ENCODE measurements at places on chromosomes 7 and 10.
A peak's percentile ranks its signal among the peaks of the same experiment; 100 is the strongest.

- DNase-seq: no peak
Measured at GRCh38 chr10:6153845-6154244, 48.9 kb upstream of the PFKFB3 start.

GRCh38 chr7:151672716-151673115, 153.0 kb upstream of the RHEB start:
- no peak for DNase-seq

DNA sequence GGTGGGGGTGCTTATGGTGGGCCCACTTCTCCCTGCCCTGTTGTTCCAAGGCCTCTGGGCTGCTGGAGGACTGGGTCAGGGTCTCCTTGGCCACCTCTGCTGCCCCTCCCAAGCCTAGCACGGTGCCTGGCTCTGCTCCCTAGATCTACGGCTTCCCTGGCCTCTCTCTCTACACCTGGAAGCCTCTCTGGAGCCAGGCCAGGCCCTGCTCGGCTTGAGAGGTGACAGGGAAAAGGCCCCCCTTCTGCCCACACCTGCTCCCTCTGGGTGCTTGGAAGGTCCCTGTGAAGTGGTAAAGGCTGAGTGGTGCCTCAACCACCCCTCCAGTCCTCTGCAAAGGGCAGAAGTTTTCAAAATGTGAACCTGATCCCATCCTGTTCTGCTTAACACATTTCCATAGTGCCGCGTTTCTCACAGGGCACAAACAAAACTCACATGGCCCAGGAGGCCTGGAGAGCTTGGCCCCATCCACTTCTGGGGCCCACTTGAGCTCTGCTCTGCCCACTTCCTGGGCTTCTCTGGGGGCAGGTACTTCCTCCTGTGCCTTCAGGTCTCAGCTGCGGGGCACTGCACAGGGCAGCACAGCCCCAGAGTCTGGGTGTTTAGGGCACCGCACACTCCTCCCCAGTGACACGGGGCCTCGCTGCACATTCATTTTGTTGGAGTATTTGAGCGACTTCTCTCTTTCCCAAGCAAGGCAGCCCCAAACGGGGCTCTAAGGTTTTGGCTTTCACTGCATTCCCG, 169.9 kb downstream of the PIP4K2A start:
- DNase-seq: no peak

- DNase-seq: no peak
Measured at GRCh38 chr7:88276605-88277153, 30.0 kb downstream of the STEAP4 start.

GRCh38 chr10:27373566-27374160, 130.4 kb upstream of the RAB18 start:
- no peak for DNase-seq

GRCh38 chr10:29202386-29202940, 86.4 kb upstream of the LYZL1 start:
- DNase-seq: no peak

- no peak for DNase-seq
Measured at GRCh38 chr7:114298011-114298410, 116.6 kb upstream of the FOXP2 start.

GRCh38 chr7:13604178-13604577, 385.3 kb downstream of the ETV1 start:
- peak; percentile 16 for DNase-seq

GRCh38 chr7:140676306-140676705, 3.6 kb downstream of the ADCK2 start:
- DNase-seq: no peak

GRCh38 chr10:69242040-69242851, 22.1 kb downstream of the HKDC1 start:
- DNase-seq: no peak

- no peak for DNase-seq
Measured at GRCh38 chr10:116352125-116352524, 27.9 kb downstream of the CCDC172 start.

GRCh38 chr7:79319369-79319768, 134.1 kb downstream of the MAGI2 start:
- DNase-seq: peak; percentile 21

DNA sequence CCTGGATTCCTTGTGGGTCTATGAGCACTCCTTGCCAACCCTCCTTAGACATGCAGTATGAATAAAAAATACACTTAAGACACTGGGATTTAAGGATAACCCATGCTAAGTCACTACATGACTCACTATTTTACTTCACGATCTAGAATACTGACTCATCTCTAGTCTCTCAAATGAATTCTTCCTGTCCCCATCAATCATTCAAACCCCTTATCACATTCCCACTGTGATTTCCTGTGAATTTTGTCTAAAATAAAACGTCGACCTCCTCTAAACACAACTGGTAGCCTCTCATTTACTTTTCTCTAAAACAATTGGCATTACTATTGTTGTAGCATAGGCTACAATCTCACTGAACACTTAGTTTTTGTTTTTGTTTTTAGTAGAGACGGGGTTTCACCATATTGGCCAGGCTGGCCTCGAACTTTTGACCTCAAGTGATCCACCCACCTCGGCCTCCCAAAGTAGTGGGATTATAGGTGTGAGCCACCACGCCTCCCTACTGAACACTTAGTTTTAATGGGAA, 3.9 kb upstream of the IQUB start:
- DNase-seq: peak; percentile 88

DNA sequence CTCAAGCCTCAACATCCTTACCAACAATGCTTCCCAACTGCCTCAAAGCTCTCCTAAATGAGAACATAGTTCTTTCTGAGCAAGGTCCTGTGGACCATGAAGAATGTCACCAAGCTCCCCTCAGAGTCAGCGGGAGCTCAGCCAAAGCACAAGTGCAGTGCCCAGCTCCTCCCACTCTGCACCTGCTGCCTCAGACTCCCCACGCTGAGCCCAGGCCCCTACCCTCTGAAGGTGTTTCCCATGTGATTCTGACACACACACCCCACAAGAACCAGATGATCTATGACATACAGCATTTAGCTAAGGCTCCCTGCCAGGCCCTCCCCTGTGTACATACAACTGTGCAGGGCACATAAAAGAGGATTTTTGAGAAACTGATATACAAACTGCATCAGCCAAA, 19.2 kb downstream of the ERCC6 start:
- DNase-seq: no peak

DNA sequence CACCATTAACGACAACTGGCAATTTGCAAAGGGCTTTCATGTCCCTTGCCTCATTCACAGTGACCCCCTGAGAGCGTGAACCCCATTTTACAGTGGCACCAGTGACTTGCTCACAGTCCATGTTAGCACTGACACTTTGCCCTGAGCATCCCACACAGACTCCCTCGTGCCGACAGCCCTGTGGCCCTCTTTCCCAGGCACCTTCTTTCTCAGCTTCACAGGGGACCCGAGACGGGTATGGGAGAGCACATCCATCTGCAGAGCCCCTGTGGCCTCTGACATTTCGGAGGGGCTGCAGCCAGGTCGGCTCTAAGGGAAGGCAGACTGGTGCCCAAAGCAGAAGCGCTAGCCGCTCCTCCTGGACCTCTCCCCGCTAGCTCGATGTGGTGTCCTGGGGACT, 10.8 kb downstream of the LOXL4 start:
- DNase-seq: no peak

DNA sequence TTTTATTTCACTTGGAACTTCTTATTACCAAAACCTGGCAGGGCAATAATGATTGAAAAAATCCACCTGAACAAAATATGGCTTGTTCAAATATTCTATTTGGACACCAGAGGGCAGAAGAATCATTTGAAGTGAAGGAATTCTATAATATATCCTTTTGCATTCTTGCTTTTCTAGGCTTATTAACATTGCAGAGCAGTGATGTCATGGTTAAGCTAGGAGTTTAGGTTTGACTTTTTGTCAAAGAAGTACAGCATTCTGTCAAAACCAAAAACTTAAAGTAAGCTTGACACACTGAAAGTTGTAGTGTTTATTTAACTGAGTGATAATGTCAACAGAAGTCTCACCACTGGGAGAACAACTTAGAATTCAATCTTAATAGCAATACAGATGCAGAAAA, 156.0 kb downstream of the SEMA3D start:
- peak; percentile 80 for DNase-seq

DNA sequence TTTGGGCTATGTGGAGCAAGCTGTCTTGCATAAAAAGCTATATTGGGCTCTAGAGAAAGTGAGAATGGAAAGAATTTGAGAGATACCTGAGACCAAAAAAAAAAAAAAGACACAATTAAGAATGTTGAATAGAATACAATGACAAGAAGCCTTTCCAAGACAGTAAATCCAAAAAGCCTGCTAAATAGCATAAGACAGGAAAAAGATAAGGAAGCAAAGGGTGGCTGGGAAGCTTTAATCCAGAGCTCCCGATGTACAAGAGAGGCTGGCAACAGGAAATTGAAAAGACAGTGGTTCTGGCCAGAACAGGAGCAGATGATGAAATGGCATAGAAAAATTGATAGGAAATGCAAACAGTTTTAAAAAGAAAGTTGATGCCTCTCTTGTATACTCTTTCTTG, 174.9 kb downstream of the CACNA2D1 start:
- no peak for DNase-seq

DNA sequence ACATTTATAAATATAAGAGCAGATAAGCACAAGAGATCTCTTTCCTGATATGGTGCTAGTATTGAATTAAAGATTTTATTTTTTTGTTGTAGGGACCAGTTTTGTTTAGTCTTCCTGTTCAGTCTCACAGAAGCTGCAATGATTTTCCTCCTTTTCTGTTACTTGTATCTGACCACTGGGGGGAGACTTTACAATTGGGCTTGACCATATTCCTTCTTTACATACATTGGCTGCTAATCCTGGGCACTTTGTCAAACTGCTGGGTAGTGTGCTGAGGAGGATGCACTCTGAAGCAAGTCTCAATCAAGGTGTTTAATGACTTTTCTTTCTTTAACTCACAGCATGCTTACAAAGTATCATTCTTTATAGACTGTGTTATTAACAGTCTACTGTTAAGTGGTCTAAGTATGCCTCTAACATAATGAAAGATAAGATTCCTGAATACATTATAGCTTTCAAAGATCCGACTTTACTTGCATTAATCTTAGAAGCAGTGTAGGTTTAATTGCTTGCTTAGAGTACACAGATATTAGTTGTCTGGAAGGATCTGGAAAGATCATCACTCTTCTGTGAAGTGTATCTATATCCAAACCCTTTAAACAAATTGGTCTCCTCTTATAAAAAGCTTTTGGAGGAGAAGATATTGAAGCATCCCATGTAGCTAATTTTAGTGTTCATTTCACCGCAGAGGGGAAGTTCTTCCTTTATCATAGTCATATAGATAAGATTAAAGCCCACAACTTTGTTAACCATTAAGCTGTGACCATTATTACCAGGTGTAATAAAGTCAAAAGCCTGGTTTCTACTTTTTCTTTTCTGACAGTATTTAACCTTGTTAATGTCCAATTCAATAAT, 3.1 kb downstream of the PALS2 start:
- peak; percentile 81 for DNase-seq

DNA sequence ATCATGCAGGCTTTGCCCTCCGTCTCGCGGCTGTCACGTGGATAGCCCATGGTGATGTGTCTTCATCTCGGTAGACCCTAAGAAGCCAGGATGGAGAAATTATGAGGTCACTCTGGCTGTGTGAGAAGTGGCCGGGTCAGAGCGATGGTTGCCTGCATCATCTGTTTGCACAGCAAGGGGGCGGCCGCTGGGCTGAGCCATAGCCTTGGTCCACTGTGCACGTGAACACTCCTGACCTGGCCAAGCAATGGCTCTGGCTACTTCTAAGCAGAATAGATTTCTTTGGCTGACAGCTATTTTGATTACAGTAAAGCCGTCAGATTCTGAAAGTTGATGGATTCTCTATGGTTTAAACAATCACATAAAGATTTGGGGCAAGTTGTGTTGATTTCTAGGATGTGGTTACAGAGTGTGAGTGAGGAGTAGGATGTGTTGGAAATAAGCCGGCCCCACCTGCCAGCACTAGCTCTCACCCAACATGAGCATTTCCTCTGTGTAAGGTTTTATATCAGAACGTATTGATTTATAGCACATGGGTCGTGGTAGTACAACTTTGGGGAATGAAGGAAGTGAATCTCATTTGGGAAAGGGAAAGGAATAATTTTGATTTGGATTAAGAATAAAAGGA, 214.4 kb upstream of the GPR26 start:
- DNase-seq: no peak

DNA sequence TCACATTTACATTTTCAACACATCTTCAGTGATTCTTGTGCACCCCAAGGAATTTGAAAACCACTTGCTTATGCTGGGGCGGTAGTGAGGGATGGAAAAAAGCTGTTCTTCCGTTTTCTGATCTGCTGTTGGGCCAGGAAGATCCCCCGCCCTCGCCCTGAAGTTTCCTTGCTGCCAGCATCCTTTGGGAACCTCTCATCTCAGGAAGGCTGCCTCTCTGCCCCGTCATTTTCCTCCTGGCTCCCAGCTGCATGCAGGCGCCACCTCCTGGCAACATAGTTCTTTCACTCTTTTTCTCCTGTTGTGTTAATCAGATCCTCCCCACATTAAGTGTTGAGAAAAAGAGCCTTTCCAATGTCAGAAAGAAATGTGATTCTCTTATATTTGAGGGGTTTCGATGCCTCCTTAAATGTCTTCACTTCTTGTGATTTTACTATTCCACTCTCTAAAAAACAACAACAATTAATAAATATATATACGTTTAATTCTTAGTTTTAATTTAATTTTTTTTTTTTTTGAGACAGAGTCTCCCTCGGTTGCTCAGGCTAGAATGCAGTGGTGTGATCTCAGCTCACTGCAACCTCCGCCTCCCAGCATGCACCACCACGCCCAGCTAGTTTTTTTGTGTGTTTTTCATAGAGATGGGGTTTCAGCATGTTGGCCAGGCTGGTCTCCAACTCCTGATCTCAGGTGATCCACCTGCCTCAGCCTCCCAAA, 122.9 kb downstream of the RALA start:
- DNase-seq: peak; percentile 91

DNA sequence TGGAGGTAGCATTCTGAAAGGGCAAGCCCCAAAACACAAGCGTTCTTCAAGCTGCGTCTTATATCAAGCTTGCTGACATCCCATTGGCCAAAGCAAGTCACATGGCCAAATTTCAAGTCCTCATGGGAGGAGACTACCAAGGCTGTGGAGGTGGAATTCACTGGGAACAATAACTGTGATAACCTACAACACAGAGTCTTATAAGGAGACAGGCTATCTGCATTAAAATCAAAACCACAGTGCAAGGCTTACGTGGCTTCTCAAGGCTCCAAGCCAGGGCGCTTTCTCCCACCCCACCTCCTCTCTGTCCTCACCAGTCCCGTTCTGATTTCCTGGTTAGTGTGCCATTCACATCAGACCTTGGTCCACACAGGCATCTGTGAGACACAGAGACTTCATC, 39.4 kb downstream of the ADRB1 start:
- no peak for DNase-seq

- no peak for DNase-seq
Measured at GRCh38 chr10:21530641-21531040, 3.4 kb upstream of the MLLT10 start.

- no peak for DNase-seq
Measured at GRCh38 chr7:114180556-114181266, 233.9 kb upstream of the FOXP2 start.

- DNase-seq: no peak
Measured at GRCh38 chr7:113790025-113790424, 128.8 kb downstream of the PPP1R3A start.

GRCh38 chr7:129719980-129720732, 108.6 kb downstream of the NRF1 start:
- DNase-seq: peak; percentile 5

All from GM23248 (cell line).